ENCODE measurements at places on chromosomes 11 and 22. TPM values are rescaled to one million over a fixed set of nuclear protein-coding genes. Genes with fewer than 3 reads are reported as not detected.

DNA sequence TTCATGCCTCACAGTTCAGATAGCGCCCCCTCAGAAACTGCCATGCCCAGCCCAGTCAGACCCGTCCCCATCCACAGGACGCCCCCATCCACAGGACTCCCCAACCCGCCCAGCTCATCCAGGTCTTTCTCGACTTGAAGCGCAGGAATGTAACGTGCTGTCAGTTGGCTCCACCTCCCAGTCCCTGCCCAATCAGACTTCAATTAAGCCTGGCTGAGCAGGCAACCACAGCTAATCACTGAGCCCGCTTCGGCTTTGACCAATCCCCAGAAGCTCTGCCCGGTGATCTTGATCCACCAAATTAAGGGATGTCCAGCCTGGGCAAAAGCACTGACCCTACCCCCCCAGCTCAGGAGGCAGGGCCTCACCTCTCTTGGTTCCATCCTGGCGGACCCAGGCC lies 10.5 kb upstream of the MFNG start:
- no peak for DNase-seq

- no peak for DNase-seq
These were observed 988 bp downstream of the RPS3 start for GRCh38 chr11:75400146-75400865.

DNA sequence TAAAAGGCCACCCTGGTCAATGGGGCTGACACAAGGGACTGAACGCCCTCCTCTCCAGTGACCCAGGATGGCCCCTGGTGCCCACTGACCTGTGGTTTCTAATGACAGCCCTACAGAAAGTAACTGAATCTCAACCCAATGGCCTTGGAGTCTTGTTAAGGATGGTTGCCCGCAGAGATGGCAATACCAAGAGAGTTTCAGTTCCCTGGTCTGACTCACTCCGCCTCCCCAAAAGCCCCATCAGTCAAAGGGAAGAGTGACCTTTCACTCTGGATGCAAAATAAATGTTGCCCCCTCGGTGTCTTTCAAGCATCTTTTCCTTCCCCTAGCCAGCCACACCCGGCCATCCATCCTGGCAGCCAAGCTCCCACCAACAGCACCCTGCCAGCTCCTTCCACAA lies 57.7 kb upstream of the ISX start:
- no peak for DNase-seq

GRCh38 chr11:57585301-57585700 lies 12.2 kb upstream of the SERPING1 start:
- no peak for DNase-seq

- DNase-seq, result no peak
These were observed 1.7 kb upstream of the CBX6 start for GRCh38 chr22:38873469-38874411.

DNA sequence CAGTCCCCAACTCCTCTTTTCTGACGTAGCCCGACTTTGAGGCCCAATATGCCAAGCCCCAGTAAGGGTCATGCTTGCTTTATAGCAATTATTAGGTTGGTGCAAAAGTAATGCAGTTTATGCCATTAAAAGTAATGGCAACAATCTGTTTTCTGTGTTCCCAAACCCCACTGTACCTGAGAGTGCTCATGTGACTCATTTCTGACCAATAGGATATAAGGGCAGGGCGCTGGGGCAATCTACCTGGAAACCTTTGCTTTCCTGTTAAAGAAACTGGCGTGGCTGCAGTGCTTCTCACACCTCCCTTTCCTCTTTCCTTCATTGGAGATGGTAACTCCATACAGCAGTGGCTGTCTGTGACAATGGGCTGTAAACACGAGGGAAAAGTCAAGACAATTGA lies 78.9 kb upstream of the MPPED2 start:
- no peak for DNase-seq

DNA sequence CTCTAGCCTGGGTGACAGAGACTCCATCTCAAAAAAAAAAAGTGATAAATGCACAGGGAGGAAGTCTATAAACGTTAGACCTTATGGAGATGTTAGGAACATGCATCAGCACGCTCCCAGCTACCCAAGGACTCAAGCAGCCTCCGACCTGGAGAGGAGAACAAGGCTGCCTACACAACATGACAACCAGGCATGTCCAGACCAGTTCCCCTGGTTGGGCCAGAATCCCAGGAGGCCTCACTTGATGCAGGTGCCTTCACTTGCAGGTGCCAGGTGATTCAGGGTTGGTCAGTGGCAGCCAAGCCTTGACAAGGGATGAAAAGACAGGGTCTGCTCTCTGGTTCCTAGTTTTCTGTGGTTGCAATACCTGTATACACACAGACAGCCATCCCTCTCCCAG lies 5.9 kb downstream of the RANGAP1 start:
- DNase-seq, result no peak

Gene IGLL1
- total RNA-seq, result not detected

Gene C22orf42
- 0.75 TPM for total RNA-seq
